IPS-NIHi11 (cell line): ENCODE measurements at places on chromosomes 7 and 10.

DNA sequence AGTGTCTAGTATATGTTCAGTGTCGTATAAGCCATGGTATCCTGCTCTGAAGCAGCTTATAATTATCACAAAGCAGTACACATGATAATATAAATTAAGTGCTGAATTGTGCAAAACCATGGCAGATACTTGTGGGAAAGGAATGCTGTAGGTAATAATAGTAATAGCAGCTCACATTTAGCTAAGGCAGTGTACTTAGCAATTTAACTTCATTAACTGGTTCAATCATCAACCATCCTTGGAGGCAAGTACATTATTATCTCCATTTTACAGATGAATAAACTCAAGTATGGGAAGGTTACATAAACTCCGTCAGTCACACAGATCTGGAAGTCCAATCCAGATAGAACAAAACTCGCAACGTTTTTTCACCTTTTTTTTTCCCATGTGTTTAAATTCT, 21.6 kb upstream of the RNF148 start:
- no peak for DNase-seq

GRCh38 chr7:49150486-49150885, 226.1 kb downstream of the CDC14C start:
- DNase-seq: no peak

GRCh38 chr10:30192846-30193608, 133.6 kb upstream of the JCAD start:
- DNase-seq: no peak

GRCh38 chr7:107860279-107860961, 30.6 kb upstream of the DLD start:
- DNase-seq: no peak

DNA sequence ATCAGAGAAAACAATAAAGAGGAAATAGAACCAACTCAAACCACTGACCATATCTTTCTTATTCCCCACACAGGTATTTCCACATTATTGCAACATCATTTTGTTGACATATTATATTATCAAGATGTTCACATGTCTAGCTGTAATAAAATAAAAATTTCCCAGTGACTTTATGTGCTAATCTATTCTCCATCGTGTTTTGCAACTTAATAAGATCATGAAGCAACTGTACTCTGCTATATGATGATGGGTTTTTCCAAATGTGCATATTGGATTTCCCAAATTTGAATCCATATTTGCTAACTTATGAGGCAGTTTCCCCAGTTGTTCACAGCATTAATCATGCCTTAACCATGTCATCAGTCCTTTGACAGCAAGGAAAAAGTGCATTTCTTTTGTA, 127.8 kb downstream of the ITGB8 start:
- no peak for DNase-seq

- no peak for DNase-seq
Measured at GRCh38 chr7:41170466-41170865, 532.4 kb downstream of the INHBA start.

DNA sequence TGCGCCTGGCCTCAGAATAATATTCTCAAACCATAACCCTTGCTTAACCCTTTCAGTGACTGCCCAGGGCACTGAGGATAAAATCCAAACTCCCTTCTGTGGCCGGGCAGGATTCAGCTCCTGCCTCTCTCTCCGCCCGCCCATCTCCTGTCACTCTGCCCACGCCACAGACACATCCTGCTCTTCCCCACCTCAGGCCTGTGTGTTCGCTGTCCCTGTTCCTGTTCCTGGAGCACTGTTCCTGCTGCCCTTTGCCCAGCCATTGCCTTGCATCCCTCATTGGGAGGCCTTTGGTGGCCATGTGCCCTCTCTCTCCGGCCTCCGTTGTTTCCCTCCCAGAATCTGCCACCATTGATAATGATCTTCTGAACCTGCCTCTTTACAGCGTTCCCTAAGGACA, 108.8 kb downstream of the SH3PXD2A start:
- no peak for DNase-seq

- no peak for DNase-seq
Measured at GRCh38 chr7:83394776-83395175, 232.1 kb upstream of the PCLO start.

DNA sequence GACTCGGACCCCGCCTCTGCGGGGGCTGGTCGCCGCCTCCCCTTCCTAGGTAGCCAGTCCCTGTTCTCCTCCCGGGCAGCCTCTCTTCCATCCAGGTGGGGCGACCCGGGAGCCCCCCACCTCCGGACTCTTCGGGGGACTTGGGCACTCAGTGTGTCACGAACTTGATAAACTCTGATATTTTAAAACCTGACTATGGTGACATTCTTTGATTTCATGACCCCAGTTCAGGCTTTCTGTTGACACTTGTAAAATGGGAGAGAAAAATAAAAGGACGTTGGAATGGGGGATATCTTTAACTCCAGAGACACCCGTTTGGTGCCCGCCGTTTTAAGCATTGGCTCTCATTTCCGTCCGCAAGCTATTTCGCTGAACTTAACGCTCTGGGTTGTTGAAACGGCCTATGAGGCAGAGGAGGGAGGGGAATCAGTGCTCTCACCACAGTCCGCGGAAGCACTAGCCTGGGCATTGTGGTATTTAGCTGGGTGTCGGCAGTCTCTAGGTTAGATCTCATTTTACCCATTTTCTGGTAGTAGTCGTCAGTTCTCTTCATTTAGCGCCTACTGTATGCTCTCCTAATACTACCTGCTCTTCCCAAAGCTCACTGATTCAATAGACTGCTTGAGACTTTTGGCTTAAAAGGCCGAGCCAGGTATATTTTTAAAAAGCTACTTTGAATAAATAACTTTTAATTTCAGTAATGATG, 738 bp downstream of the VPS26A start:
- peak; percentile 27 for DNase-seq

GRCh38 chr7:38932509-38933168, 23.6 kb upstream of the VPS41 start:
- peak; percentile 57 for DNase-seq

DNA sequence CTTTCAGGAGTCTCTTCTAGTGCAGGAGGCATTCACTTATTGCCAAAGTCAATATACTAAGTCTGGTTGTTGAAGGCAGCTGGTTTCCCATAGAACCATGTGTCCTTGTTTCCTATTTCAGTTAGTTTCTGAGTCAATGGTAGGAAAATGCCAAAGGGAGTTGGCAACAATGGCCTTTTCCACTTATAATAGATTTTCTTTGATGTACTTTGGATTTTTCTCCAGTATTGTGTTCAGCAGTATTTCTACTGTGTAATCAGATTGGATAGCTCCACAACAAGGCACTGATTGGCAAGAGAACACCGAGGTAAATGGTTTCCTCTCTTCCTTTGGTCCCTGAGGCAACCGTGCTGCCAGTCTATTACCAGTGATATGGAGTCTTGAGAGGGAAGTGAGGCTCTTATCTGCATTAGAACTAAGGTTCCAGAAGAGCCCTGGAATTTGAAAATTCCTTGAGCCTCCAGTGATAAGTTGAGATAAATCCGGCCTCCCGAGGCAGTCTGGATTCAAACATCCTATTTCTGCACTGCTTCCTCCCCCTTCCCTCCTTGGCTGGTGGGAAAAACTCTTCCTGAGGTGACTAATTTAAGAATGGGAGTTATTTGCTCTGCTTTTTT, 7.9 kb upstream of the SEPTIN7 start:
- DNase-seq: no peak

GRCh38 chr7:70392256-70392876, 739.6 kb upstream of the GALNT17 start:
- DNase-seq: no peak

DNA sequence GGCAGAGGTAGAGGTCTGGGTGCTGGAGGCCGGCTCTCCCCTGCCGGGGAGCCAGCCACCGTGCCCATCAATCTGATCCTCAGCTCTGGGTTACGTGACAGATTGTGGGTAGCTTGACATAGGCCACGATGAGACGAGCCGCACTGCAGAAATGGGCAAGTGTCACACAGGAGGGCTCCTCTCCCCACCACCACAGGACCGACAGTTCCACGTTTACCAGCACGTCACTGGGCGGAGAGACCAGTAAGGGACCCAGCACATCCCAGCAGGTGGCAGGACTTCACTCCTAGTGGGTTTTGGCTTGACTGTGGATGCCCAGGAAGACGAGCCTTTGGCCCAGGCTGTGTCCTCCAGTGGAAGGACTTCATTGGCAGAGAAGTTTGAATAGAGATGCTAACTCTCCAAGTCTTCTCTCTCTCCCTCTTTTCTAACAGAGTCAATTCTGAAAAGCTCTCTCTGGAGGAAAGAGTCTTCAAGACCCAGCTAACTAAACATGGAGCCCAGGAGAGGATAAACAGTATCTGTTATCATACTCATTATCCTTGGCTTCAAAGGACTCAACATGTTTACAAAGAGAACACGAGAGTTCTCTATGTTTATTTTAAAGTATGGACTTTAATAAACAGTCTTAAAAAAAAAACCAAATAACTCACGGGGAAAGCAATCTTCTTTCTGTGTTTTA, 129.3 kb upstream of the JCAD start:
- no peak for DNase-seq

DNA sequence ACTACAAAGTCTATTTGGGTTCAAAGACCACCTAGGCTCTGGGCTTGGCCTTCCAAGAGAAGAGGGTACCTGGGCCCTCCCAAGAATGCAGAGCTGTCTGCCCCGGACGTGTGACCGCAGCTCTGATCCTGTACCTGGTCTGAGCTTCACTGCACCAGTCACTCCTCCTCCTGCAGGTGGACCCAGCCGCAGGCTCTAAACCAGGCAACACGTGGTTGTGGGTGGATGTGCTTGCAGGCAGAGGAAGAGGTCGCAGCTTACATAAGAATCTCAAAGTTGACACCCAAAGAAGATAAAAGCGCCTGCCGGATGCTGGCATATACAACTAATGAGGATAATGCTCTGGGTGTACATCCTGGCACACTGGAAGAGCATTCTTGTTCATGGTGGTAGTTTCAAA, 9.4 kb upstream of the PFKP start:
- no peak for DNase-seq

GRCh38 chr7:150910996-150911422, 58.7 kb downstream of the AOC1 start:
- DNase-seq: no peak

DNA sequence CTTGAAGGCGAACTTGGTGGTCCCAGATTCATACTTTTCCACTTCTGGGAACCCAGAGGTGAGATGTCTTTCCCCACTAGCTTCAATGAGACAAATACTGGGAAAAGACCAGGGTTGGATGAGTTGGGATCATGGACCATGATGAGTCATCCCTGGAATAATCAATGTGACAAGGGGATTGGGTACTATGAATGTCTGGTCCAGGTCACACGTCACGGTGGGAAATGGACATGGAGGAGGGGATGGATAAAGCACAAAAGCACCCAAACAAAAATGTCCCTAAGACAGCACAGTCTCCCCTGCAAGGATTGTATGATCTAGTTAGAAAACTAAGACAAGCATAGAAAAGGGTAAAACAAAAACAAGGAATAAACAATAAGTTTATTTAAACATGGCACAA, 12.4 kb upstream of the SORBS1 start:
- no peak for DNase-seq

DNA sequence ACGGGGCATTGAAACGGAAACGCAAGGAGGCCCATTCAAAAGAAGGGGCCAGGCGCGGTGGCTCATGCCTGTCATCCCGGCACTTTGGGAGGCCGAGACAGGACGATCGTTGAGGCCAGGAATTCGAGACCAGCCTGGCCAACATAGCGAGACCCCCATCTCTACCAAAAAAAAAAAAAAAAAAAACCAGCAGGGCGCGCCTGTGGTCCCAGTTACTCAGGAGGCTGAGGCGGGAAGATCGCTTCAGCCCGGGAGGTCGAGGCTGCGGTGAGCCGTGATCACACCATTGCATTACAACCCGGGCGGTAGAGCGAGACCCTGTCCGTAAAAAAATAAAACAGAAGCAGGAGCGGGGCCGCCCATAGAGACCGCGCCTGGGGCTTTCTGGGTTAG, 396 bp downstream of the PSMG3 start:
- DNase-seq: no peak

DNA sequence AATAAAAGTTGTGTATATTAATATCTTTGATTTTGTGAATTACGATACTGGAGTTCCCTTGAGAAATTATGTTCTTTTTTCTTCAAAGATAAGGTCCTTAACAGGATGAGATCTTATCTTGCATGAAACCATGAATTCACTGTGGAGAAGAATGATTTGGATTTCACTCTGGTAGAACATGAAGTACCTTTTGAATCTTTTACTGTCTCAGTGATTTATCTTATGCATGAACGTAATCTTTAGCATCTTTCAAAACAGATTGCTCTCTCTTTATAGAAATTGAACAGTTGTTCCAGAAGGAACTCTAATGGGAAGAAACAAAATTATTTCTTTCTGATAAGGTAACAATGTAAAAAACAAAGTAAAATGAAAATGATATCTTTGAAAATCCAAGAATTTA, 11.0 kb upstream of the ZNF438 start:
- DNase-seq: no peak

DNA sequence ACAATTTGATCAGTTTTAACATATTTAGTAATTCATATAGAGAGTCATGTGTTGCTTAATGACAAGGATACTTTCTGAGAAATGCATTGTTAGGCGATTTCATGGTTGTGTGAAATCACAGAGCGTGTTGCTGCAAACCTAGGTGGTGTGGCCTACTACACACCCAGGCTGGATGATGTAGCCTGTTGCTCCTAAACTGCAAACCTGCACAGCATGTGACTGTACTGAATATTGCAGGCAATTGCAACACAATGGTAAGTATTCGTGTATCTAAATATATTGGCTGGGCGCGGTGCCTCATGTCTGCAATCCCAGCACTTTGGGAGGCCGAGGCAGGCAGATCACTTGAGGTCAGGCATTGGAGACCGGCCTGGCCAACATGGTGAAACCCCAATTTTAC, 73.7 kb upstream of the BAIAP2L1 start:
- no peak for DNase-seq

DNA sequence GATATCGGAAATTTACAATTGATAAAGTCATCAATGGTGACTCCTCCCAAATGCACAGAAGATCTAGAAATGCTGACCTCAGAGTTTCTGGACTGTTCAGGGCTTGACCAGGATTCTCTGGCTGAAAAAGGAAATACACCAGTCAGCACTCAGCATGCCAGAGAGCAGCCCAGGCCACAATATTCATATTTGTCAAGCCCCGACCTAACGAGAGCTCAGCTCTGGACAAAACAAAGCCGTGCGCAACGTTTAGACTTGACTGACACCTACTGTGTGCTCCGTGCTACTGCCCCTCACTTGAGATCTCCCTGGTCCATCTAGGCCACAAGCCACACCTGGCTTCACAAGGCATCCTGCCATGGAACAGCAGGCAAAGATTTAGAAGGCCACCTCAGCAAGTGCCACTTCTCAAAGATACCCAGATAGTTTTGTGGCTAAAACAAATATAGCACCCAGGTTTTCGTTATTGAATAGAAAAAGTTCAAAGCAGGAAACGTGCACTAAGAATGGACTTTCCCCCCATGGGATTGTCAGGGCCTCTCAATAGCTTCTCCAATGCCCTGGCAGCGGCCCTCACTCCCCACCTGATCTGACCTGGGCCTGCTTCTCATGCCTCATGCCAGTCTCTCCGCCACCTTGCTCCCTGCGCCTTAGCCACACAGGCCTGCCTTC, 218.3 kb downstream of the FAM107B start:
- DNase-seq: peak; percentile 55

GRCh38 chr7:151896086-151896485, 19.2 kb upstream of the PRKAG2 start:
- no peak for DNase-seq

- DNase-seq: no peak
Measured at GRCh38 chr7:104964626-104965236, 49.3 kb upstream of the KMT2E start.

- no peak for DNase-seq
Measured at GRCh38 chr10:132779549-132780294, 6.2 kb downstream of the NKX6-2 start.

- DNase-seq: no peak
Measured at GRCh38 chr10:80281784-80282765, 7.4 kb downstream of the MAT1A start.

GRCh38 chr10:133247681-133248333, 10.2 kb downstream of the VENTX start:
- DNase-seq: no peak
